ENCODE measurements at places on chromosomes 3 and 15. TPM values are rescaled to one million over a fixed set of nuclear protein-coding genes. Genes with fewer than 3 reads are reported as not detected.
A peak's percentile ranks its signal among the peaks of the same experiment; 100 is the strongest.

Gene ZNF774
- total RNA-seq: 1.9 TPM

Gene RNF111
- total RNA-seq: 23.1 TPM

DNA sequence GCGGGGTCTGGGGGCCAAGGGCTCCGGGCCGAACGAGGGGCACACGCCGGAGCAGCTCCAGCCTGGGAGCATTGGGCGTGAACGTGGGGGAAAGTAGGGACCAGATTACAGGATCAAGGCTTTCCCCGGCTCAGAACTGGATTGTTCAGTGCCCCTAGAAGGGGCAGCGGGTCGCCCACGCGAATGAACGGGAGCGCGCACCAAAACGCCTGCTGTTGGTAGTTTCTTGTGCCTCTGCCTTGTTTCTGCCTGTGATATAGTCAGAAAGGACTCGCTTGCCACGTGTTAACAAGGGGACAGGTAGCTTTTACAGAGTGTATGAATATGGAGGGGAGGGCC, 1.1 kb downstream of the CASR start:
- peaks cover 85% of the 10 kb centered on the region for H3K27me3 ChIP-seq
- peaks cover 4% of the 10 kb centered on the region for H3K4me1 ChIP-seq
- H3K4me3 ChIP-seq: no peak overlapping the region
- no peaks in the 10 kb centered on the region for H3K36me3 ChIP-seq

DNA sequence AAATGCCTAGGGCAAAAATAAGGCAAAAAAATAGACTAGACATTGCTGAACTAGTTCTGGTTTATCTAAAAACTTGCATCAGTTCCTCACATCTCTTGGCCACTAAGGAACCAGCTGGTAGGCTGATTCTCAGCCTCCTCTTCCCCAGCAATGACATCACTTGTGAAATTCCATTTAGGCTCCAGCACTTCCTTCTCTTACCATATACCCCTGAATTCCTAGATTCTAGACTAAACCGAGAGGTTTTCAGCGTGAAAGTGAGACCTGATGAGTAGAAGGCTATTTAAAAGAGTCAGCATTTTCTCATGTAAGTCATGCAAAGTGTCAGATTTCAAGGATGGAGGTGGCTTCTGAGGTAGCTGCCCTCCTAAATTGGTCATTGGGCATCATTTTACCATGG, 247.1 kb upstream of the CDIN1 start:
- no peaks in the 10 kb centered on the region for H3K27me3 ChIP-seq
- no peak overlapping the region for H3K4me3 ChIP-seq

GRCh38 chr3:117019082-117019713, 309.6 kb downstream of the TUSC7 start:
- peak; percentile 4 for DNase-seq
- no peaks in the 10 kb centered on the region for H3K4me1 ChIP-seq
- H3K4me3 ChIP-seq: no peak overlapping the region
- H3K27me3 ChIP-seq: no peaks in the 10 kb centered on the region

- H3K4me3 ChIP-seq: no peak overlapping the region
- no peak for DNase-seq
- peaks cover 3% of the 10 kb centered on the region for H3K36me3 ChIP-seq
- no peak overlapping the region for H3K27ac ChIP-seq
- H3K4me1 ChIP-seq: no peaks in the 10 kb centered on the region
- no peaks in the 10 kb centered on the region for H3K27me3 ChIP-seq
Observed at GRCh38 chr3:197365586-197365985, 67.2 kb upstream of the DLG1 start.

- no peaks in the 10 kb centered on the region for H3K27me3 ChIP-seq
- DNase-seq: no peak
- peaks cover 55% of the 10 kb centered on the region for H3K4me1 ChIP-seq
Observed at GRCh38 chr3:58495101-58495500, 3.2 kb downstream of the KCTD6 start.

Data from activated naive CD8-positive, alpha-beta T cell treated with anti-CD3 and anti-CD28 coated beads for 36 hours (primary cell).